ENCODE measurements at places on chromosomes 3 and 15.

DNA sequence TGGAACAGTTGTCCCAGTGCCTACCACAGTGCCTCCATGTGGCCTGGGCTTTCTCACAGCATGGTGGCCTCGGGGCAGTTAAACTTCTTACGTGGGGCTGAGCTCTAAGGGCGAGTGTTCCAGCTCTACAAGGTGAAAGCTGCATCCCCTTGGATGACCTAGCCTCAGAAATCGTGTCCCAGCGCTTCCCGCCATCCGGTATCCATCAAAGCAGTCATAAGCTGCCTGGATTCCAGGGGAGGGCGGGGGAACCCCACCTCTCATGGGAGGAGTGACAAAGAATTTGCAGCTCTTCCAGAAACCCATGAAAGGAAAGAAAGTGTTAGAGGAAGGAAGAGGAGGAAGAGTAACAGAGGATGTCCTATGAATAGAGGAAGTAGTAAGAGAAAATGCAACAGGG is 45.8 kb upstream of the CCDC174 start:
- no peak for DNase-seq

DNA sequence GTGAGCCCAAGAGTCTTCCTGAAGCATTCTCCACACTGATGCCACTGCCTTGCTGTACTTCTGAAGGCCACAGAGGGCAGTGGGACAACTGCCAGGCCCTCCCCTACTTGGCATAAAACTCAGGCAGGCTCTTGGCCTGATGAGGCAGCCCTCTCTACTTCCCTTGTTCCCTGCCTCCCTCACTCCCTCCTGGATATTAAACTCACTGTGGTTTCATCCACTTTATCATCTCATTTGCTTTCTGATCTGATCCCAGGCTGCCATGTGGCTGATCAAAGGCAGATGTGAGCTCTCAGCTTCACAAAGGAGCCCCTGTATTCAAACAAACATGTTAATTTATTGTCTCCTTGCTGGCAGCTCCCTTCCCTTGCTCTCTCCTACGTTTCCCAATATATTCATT is 533.5 kb downstream of the IGSF11 start:
- DNase-seq = no peak

DNA sequence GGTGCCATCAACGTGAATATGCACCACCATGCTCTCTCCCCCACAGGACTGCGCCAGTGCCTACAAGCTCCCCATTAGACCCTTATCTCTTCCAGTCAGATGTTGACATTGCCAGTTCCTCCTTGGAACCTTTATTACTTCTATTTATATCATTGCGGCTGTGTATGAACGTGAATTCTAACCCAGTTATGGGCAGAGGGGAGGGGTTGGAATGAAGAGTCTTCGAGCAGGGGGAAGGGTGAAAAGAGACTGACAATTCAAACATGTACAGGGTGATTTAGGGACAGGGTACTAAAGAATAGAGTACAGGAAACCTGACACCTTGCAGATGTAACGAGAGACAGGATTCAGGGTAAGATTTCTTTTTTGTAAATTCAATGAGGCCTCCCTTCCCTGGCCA is 41.8 kb upstream of the ST6GAL1 start:
- no peak for DNase-seq

GRCh38 chr15:50764461-50765194 is 878 bp downstream of the SPPL2A start:
- DNase-seq = peak; percentile 13

DNA sequence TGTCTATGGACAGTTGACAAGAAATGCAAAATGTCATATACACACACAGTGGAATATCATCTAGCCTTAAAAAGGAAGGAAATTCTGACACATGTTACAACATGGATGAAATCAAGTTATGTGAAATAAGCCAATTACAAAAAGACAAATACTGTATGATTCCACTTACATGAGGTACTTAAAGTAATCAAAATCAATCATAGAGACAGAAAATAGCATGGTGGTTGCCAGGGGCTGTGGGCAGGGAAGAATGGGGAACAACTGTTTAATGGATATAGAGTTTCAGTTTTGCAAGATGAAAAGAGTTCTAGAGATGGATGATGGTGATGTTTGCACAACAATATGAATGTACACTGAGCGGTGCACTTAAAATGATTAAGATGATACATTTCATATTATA is 613.8 kb upstream of the ZNF385D start:
- DNase-seq = no peak

DNA sequence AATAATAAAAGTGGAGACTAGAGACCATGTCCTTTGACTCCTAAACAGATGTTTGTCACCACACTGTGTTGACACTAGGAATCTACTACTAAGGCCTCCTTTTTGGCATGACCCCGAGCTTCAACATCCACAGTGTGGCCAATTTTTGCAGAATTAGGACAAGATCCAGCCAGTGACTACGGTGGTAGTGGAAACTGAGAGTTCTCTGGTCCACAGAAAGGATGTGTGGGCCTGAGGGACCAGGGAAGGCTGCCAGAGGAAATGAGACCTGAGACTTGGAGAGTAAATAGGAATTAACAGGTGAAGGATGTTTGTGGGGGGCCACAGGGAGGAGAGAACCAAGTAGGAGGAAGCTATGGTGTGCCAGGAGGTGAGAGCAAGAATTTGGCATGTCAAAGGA is 122.7 kb downstream of the CHCHD6 start:
- no peak for DNase-seq

- DNase-seq = no peak
These were observed 24.6 kb upstream of the IL20RB start for GRCh38 chr3:136932978-136933772.

GRCh38 chr15:57462381-57462780 is 86.1 kb downstream of the CGNL1 start:
- DNase-seq = no peak

GRCh38 chr3:143247073-143247472 is 127.5 kb downstream of the CHST2 start:
- DNase-seq = no peak
